ENCODE measurements at places on chromosomes 2 and 18.

DNA sequence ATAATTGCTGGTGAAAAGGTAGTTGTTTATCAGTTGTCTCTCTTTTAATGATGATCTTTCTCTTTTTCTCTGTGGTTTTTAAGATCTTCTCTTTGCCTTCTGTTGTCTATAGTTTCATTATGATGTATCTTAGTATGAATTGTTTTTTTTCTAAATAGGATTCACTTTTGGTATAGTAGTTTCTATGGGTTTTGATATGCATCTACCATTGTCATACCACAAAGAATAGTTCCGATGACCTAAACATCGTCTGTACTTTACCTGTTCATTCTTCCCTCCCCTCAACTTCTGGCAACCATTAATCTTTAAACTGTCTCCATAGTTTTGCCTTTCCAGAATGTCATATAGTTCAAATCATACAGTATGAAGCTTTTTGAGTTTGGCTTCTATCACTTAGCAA is 19.6 kb downstream of the RDH14 start:
- H3K4me1 ChIP-seq, result peaks cover under 1% of the 10 kb centered on the region
- H3K36me3 ChIP-seq, result no peaks in the 10 kb centered on the region
- H3K4me3 ChIP-seq, result no peak overlapping the region

DNA sequence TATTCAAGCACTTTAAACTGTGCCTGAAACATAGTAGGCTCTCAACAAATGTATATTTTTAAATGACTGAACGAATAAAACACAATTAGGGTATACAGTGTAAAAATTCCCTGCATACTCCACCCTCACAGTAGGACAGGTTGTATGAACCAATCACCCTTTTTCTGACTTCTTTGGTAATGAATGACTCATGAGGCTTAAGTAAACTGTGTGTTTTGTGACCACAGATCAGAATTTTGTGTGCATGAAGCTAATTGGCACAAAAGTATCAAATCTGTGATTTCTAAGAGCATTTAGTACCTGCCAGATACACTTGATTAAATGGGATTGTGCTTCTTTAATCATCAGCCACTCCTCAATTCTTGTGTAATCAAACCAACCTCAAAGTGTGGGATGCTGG is 109.9 kb upstream of the MAP4K3 start:
- H3K4me1 ChIP-seq, result no peaks in the 10 kb centered on the region
- H3K27ac ChIP-seq, result no peak overlapping the region
- no peaks in the 10 kb centered on the region for H3K27me3 ChIP-seq
- no peak overlapping the region for H3K4me3 ChIP-seq

- no peak for DNase-seq
- no peak overlapping the region for H3K4me3 ChIP-seq
- no peak overlapping the region for H3K27ac ChIP-seq
- H3K27me3 ChIP-seq, result peaks cover 8% of the 10 kb centered on the region
Measured at GRCh38 chr18:77197073-77197472, 52.6 kb upstream of the GALR1 start.

GRCh38 chr2:143668234-143668633 is 539.0 kb downstream of the ARHGAP15 start:
- no peak for DNase-seq
- H3K27me3 ChIP-seq, result no peaks in the 10 kb centered on the region
- H3K27ac ChIP-seq, result no peak overlapping the region
- H3K36me3 ChIP-seq, result peaks cover 4% of the 10 kb centered on the region
- no peaks in the 10 kb centered on the region for H3K4me1 ChIP-seq

- peak; percentile 36 for DNase-seq
- no peak overlapping the region for H3K4me3 ChIP-seq
- no peaks in the 10 kb centered on the region for H3K27me3 ChIP-seq
- no peak overlapping the region for H3K27ac ChIP-seq
- H3K36me3 ChIP-seq, result no peaks in the 10 kb centered on the region
Measured at GRCh38 chr2:148716378-148716920, 71.9 kb downstream of the EPC2 start.

DNA sequence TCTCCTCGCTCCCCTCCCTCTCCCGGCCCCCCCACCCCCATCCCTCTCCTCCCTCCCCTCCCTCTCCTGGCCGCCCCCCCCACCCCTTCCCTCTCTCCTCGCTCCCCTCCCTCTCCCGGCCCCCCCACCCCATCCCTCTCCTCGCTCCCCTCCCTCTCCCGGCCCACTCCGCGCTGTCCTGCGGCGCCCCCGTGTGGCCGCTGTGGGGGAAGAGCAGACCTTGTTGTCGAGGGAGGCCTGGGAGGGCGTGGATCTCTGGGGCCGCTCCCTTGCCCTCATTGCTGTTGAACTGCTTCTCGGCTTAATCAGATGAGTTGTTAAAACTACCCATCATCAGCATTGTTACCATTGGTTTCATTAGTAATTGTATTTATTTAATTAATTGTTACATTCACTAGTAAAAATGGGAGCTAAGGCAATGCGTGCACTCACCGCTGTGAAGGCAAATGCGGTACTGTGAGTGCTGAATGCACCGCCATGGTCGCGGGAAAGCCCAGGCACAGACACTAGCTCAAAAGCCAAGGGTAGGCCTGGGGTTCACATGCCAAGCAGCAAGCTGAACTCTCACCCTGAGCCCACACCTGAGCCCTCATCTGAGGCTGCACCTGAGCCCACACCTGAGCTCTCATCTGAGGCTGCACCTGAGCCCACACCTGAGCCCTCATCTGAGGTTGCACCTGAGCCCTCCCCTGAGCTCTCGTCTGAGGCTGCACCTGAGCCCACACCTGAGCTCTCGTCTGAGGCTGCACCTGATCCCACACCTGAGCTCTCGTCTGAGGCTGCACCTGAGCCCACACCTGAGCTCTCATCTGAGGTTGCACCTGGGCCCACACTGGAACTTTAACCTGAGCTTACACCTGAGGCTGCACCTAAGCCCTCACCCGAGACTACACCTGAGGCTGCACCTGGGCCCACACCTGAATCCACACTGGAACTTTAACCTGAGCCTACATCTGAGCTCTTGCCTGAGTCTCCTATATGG is 8.8 kb downstream of the RTP5 start:
- no peaks in the 10 kb centered on the region for H3K36me3 ChIP-seq
- no peak overlapping the region for H3K4me3 ChIP-seq
- no peaks in the 10 kb centered on the region for H3K27me3 ChIP-seq
- H3K4me1 ChIP-seq, result peaks cover 30% of the 10 kb centered on the region
- H3K27ac ChIP-seq, result no peak overlapping the region
- peak; percentile 79 for DNase-seq

- no peak overlapping the region for H3K27ac ChIP-seq
- H3K27me3 ChIP-seq, result no peaks in the 10 kb centered on the region
- H3K4me3 ChIP-seq, result no peak overlapping the region
- H3K4me1 ChIP-seq, result no peaks in the 10 kb centered on the region
- H3K36me3 ChIP-seq, result no peaks in the 10 kb centered on the region
- no peak for DNase-seq
Measured at GRCh38 chr18:74906184-74906583, 302.8 kb downstream of the PTGR3 start.

- no peak overlapping the region for H3K4me3 ChIP-seq
- H3K36me3 ChIP-seq, result no peaks in the 10 kb centered on the region
- no peak overlapping the region for H3K27ac ChIP-seq
- H3K4me1 ChIP-seq, result no peaks in the 10 kb centered on the region
Measured at GRCh38 chr18:49521216-49521835, 34.3 kb upstream of the C18orf32 start.
